Left renal pelvis (tissue), 4 donors: ENCODE measurements at places on chromosomes 11 and 22. TPM values are rescaled to one million over a fixed set of nuclear protein-coding genes. Genes with fewer than 3 reads are reported as not detected.

The APOA1 gene
- 54.3 TPM for polyA plus RNA-seq

The OR4A16 gene
- polyA plus RNA-seq: not detected

The ZP1 gene
- polyA plus RNA-seq: 0.22 TPM

The PHOX2A gene
- polyA plus RNA-seq: not detected

The CEND1 gene
- polyA plus RNA-seq: 1.5 TPM

The MTMR2 gene
- polyA plus RNA-seq: 52.7 TPM

The SLC29A2 gene
- polyA plus RNA-seq: 17.1 TPM
